ENCODE measurements at places on chromosomes 1 and 21.

DNA sequence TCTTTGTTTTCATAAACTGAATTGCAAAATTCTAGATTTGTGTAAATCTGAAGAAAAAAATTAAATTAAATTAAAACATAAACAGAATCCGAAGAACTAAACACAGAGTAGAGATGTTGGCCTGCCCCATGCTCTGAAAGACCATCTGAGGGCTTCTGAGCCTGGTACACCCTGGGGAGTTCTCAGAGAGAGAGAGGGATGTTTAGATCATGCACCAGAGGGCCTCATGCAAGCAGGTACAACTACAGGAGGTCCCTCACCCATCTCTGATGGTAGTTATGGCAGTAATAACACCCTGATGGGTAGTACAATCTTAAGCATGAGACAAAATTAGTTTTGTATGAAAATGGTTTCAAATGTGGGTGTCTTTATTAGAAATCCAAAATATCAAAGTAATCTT, 127.7 kb downstream of the TGFB2 start:
- DNase-seq, result no peak

- no peak for DNase-seq
Measured at GRCh38 chr1:95229037-95229436, 5.0 kb upstream of the RWDD3 start.

DNA sequence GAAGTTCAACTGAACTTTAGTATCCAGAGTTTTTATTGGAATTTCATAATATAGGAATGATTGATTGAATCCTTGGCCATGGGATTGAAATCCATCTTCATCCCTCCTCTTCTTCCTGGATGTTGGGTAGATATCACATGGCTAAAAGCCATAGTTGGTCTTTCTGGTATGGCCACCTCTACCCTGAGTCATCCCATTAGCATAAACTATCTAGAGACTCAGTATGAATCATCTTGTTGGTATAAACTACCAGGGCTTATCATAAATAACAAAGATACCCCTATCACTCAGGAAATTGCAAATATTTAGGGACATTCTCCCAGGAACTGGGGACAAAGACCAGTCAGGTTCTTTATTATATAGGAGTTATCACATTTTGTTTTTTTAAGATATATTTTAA, 21.2 kb upstream of the ZP4 start:
- DNase-seq, result no peak

- no peak for DNase-seq
Measured at GRCh38 chr1:82346141-82346540, 545.4 kb downstream of the ADGRL2 start.

DNA sequence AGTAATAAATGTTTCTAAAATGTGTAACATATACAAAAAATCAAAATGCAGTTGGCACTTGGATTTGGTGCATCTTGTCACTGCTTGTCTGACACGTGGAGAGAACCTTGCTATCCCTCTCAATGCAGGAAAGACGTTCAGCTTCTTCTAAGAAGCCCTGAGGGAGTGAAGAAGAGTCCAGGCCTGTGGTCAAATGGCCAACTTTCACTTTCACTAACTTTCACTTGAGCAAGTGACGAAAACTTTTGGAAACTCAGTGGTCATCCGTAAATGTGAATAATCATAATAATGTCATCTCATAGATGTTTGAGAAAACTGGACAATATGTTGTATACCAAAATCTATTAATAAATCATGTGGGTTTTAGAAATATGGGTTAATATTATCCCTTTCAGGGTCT, 61.9 kb downstream of the ERG start:
- no peak for DNase-seq

GRCh38 chr1:165823552-165824268, 3.7 kb upstream of the UCK2 start:
- no peak for DNase-seq

All from central memory CD4-positive, alpha-beta T cell (primary cell).